ENCODE measurements at places on chromosomes 7 and 10.

DNA sequence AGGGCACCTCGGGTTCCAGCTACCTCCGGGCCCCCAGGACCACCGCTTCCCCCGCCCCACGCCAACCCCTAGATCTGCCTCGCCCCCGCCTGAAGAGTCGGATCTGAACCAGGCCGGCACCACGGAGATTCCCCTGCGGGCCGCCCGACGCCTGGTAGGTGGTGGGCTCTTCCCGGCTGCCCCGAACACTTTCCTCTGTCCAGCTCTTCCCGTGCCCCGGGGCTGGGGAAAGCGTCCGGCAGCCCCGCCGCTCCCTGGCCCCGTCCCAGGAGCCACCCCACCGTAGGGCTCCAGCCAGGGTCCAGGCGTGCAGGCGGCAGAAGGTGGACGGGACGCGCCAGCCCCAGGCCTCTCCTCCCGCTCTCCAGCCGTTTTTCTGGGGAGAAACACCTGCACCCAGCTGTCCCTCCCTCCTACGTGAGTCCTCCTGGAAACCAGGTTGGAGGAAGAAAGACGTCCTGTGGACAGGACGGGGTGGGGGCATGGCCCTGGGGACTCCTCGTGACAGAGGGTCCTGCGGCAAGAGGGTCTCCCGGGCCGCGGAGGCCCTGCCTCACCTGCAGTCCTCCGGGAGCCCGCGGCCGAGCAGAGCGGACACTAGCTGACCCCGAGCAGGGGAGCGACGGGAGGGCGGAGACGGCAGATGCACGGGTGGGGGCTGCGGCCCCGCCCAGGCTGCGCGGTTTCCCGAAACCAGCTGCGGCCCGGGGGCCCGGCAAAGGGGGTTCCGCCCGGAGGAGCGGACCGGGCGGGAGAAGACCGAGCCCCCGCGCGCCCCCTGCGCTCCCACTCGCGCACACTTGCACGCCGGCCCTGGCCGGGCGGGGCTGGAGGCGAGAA is at the start of gene TMEM176B:
TMEM176B (minus strand) TSS at position 624 of the 840 bp plus-strand sequence. CDS start 3,795 bp downstream, outside the sequence.
- DNase-seq, result no peak

GRCh38 chr10:132354356-132355094 is 22.5 kb downstream of the LRRC27 start:
- no peak for DNase-seq

GRCh38 chr10:14580671-14581332 is 193.9 kb downstream of the FAM107B start:
- DNase-seq, result no peak

DNA sequence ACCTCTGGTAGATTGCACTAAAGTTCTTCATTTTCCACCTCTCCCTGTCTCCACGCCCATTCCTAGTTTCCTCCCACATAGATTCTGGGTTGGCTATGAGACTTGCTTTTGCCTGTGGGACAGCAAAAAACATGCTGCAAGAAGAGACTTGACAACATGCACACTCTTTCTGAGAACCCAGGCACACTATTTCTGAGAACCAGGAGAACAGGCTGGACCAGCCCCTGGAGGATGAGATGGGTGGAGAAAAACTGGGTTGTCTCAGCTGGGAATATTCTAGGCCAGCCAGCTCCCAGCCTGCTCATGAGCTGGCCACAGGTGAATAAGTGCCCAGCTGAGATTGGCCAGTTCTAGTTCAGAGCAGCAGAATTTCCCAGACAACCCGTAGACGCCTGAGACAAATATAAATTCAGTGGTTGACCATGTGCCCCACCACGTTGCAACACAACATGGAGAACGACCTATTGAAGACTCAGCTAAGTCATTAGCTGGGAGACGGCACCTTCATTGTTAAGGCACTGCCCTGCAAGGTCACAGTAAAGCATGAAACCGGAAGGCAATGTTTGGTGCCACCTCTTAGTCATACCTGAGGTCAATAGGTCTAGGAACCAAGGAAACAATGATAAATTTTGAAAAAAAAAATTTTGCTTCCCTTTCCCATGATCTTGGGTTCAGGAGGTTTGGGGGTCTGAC is 92.7 kb upstream of the AKR1E2 start:
- DNase-seq, result no peak

DNA sequence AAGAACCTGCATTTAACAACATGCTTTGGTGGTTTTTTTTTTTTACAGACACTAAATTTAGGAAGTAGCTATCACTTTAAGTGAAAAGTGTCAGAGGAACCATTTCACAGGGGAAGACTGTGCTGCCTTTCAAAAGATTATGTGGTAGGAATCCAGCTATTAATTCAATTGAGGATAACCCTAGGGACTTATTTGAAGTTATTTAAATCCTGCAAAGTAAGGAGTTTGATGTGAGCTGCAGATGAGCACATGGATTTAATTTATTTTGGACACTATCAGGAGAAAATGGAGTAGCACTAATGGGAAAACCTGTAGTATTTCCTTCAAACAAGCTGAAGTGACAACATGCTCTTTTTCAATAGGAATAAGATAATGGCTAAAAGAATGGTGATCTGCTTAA is 419.8 kb downstream of the ANKRD7 start:
- DNase-seq, result no peak

- DNase-seq, result no peak
Observed at GRCh38 chr10:124700293-124701037, 43.7 kb downstream of the FAM53B start.

DNA sequence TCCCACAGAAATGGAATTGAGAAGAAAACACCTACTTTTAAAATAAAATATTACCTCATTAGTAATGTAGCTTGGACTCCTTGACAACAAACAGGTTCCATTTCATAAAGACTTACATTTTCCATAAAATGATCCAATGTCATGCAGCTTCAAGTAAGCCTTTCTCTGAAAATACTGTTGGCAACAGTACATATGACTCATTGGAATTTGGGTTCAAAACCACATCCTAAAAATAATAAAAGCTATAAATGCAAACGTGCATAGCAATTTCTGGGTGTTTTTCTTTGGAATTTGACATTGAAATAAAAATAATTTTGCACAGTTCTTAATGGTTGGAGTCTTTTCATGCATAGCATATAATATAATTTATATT is 47.9 kb downstream of the FHIP2A start:
- no peak for DNase-seq

DNA sequence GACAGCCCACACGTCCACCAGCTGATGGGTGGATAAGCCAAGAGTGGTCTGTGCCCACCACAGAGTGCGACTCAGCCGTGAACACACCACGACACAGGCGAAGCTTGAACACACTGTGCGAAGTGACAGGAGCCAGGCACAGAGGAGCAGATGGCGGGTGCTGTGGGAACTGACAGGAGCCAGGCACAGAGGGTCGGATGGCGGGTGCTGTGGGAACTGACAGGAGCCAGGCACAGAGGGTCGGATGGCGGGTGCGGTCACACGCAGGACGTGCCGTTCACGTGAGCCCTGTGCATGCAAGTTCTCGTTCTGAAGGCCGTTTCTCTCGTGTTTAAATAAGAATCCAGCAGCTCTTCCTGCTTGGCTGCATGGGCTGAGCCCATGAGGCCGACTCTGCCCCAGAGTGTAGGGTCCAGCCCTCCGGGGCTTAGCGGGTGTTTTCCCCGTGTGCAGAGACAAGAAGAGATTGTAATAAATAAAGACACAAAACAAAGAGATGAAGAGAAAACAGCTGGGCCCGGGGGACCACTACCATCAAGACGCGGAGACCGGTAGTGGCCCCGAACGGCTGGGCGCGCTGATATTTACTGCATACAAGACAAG is 5.9 kb upstream of the ADAP1 start:
- DNase-seq, result no peak
